ENCODE measurements at places on chromosomes 4 and X.
A peak's percentile ranks its signal among the peaks of the same experiment; 100 is the strongest.

DNA sequence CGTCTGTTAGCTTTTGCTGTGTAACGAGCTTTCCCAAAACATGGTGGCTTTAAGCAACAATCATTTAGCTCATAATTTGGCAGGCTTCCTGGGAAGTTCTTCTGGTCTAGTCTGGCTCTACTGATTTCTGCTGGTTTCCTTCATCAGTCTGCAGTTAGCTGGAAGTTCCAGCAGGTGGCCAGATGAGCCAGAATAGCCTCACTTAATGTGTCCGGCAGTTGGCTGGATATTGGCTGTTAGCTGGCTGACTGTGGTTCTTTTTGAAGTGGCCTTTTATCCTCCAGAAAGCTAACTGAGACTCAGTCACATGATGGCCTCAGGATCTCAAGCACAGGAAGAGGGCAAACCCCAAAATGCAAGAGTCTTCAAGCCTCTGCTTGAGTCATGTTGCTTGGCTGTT is 34.9 kb downstream of the FTHL17 start:
- no peaks in the 10 kb centered on the region for H3K36me3 ChIP-seq
- no peak overlapping the region for H3K27ac ChIP-seq

DNA sequence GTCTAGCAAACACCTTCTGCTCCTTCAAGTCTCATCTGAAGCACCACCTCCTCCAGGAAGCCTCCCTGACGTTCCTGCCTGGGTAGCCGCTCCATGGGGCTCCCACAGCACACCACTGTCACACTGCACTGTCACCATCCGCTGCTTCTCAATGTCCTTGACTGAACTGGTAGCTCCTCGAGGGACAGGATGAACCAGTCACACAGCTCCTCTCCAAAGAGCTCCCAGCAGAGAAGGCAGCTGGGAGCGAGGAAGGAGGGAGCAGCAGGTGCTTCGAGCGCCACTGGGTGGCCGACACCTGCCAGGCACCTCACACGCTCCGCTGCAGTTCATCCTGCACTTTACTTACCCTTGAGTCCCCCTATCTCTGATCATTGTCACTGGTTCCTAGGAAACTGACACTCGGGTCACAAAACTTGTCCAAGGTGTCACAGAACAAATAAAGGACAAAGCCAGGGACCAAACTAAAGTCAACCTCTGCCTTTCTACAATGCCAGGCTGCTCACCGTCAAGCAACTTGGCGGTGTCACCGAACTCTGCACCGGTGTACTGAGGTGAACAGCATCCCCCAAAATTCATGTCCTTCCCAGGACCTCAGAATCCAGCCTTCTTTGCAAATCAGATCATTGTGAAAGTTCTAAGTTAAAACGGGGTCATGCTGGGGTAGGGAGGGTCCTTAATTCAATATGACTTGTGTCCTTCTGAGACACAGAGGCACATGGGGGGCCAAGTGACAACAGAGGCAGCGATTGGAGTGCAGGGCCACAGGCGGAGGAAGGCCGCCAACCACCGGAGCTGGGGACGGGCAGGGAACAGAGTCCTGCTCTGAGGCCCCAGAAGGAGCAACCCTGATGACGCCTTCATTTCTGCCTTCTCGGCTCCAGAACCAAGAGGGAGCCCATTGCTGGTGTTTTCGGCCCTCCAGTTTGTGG is 5.5 kb upstream of the S100P start:
- no peak overlapping the region for H3K4me3 ChIP-seq
- no peaks in the 10 kb centered on the region for H3K27me3 ChIP-seq
- no peak for DNase-seq
- no peaks in the 10 kb centered on the region for H3K36me3 ChIP-seq
- peak overlapping the region; percentile 91 for H3K27ac ChIP-seq
- H3K4me1 ChIP-seq = peaks cover 25% of the 10 kb centered on the region

GRCh38 chrX:99705701-99706100 is 704.4 kb downstream of the PCDH19 start:
- no peak overlapping the region for H3K4me3 ChIP-seq
- DNase-seq = no peak
- no peaks in the 10 kb centered on the region for H3K4me1 ChIP-seq
- H3K27me3 ChIP-seq = no peaks in the 10 kb centered on the region
- H3K27ac ChIP-seq = no peak overlapping the region

DNA sequence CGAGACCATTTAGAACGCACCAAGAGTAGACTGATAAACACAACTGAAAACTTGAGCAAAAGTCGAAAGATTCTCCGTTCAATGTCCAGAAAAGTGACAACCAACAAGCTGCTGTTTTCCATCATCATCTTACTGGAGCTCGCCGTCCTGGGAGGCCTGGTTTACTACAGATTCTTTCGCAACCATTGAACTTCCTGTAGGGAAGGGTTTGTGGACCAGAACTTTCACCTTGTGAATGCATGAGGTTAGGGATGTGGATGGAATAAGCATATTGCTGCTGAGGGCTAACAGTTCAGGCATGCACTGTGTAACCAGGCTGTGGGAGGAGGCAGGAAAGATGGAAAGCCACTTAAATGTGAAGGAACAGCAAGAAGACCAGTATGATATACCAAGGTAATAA is 20.9 kb upstream of the ING2 start:
- DNase-seq = no peak
- no peak overlapping the region for H3K27ac ChIP-seq
- peaks cover 12% of the 10 kb centered on the region for H3K36me3 ChIP-seq
- H3K27me3 ChIP-seq = no peaks in the 10 kb centered on the region

GRCh38 chr4:150769845-150770244 is 187.9 kb downstream of the MAB21L2 start:
- DNase-seq = no peak
- H3K4me1 ChIP-seq = peaks cover 4% of the 10 kb centered on the region
- H3K27me3 ChIP-seq = no peaks in the 10 kb centered on the region

DNA sequence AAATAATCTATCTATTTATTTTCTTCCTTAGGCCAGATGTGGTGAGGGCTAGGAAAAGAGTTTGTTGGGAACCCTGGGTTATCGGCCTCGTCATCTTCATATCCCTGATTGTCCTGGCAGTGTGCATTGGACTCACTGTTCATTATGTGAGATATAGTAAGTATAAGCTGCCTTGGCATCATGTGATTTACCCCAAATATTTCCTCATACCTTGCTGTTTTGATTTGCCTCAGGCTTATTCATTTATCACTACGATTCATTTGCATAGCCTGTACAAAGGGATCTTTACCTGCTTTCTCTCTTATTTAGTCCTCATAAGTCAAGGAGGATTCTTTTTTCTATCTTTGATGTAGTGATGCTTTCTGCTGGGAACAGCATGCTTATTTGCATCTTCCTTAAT is 14.5 kb downstream of the TMPRSS11E start:
- no peak overlapping the region for H3K27ac ChIP-seq
- H3K4me1 ChIP-seq = peaks cover 9% of the 10 kb centered on the region
- no peaks in the 10 kb centered on the region for H3K36me3 ChIP-seq
- no peak for DNase-seq

All from neural crest cell (in vitro differentiated cells).